ENCODE measurements at places on chromosomes 7 and 10. TPM values are rescaled to one million over a fixed set of nuclear protein-coding genes. Genes with fewer than 3 reads are reported as not detected.

GRCh38 chr7:94190599-94191061 lies 186.5 kb upstream of the BET1 start:
- peaks cover 9% of the 10 kb centered on the region for H3K27me3 ChIP-seq
- no peak overlapping the region for H3K27ac ChIP-seq
- DNase-seq, result no peak
- H3K4me1 ChIP-seq, result no peaks in the 10 kb centered on the region
- H3K4me3 ChIP-seq, result no peak overlapping the region

OR2A7 gene
- 2.1 TPM for total RNA-seq

- DNase-seq, result no peak
- H3K27ac ChIP-seq, result no peak overlapping the region
- H3K4me1 ChIP-seq, result no peaks in the 10 kb centered on the region
- H3K4me3 ChIP-seq, result no peak overlapping the region
- H3K27me3 ChIP-seq, result no peaks in the 10 kb centered on the region
Observed at GRCh38 chr7:132551439-132551838, 24.8 kb downstream of the PLXNA4 start.

DNA sequence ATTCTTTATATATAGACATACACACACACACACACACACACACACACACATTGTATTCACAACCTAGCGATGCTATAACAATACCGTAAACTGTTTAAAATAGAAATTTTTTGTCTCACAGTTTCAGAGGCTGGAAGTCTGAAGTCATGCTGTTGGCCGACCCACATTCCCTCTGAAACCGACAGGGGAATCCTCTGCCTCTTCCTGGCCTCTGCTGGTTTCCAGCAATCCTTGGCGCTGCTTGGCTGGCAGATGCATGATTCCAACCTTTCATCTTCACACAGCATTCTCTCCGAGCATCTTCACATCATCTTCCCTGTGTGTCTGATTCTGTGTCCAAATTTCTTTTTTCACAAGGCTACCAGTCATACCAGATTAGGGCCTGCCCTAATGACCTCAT lies 94.8 kb downstream of the CCDC71L start:
- no peak overlapping the region for H3K4me3 ChIP-seq
- H3K27me3 ChIP-seq, result no peaks in the 10 kb centered on the region
- peaks cover 8% of the 10 kb centered on the region for H3K36me3 ChIP-seq
- H3K4me1 ChIP-seq, result peaks cover 13% of the 10 kb centered on the region

DNA sequence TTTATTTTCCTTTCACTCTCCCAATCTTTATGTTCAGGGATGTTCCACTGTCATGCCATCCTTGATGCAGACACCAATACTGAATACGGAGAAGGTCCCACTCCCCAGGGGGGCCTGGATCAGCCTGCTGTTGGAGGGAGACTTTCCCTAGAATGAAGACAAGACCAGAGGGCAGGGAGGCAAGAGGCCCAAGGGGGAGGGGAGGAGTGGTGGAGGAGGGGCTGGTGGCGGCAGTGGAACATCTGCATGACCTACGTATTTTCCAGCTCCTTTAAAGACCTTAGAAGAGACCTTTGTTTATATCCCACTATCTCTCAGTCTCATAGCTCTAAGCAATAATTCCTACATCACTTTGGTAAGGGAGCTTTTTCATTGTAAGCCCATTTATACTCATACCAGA lies 183.0 kb downstream of the HECW1 start:
- H3K36me3 ChIP-seq, result no peaks in the 10 kb centered on the region
- H3K4me1 ChIP-seq, result no peaks in the 10 kb centered on the region
- DNase-seq, result no peak
- H3K4me3 ChIP-seq, result no peak overlapping the region
- no peak overlapping the region for H3K27ac ChIP-seq

Measured in activated CD8-positive, alpha-beta T cell treated with anti-CD3 and anti-CD28 coated beads for 36 hours (primary cell).